ENCODE measurements at places on chromosomes 1 and 21.

DNA sequence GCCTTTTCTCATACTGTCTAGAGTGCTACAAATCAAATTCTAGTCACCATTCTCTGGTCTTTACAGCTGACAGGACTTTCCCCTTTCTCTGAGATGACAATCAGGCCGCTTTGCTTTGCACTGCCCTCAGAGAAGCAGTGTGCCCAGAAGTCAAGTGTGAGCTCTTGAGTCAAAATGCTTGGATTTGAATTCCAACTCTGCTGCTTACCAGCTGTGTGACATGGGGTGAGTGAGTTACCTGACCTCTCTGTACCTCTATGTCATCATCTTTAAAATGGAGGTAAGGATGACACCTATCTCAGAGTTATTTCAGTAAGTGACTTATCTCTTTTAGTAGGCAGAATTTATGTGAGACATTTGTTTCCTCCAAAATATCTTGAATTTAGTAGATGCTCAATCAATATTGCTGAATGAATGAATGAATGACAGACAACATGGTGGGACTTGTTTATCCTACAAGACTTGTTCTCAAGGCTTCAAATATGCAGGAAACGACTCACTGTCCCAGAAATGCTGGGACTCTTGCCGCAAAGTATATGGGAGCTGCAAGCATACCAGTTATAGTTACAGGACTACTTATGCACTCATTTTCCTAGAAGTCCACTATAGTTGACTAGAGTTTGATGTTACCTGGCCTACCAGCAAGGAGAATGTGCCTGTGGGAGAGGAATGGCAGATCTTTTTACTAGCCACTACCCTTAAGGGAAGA lies 38.1 kb upstream of the A3GALT2 start:
- DNase-seq, result no peak

- no peak for DNase-seq
Measured at GRCh38 chr1:243495442-243496186, 239.8 kb downstream of the SDCCAG8 start.

DNA sequence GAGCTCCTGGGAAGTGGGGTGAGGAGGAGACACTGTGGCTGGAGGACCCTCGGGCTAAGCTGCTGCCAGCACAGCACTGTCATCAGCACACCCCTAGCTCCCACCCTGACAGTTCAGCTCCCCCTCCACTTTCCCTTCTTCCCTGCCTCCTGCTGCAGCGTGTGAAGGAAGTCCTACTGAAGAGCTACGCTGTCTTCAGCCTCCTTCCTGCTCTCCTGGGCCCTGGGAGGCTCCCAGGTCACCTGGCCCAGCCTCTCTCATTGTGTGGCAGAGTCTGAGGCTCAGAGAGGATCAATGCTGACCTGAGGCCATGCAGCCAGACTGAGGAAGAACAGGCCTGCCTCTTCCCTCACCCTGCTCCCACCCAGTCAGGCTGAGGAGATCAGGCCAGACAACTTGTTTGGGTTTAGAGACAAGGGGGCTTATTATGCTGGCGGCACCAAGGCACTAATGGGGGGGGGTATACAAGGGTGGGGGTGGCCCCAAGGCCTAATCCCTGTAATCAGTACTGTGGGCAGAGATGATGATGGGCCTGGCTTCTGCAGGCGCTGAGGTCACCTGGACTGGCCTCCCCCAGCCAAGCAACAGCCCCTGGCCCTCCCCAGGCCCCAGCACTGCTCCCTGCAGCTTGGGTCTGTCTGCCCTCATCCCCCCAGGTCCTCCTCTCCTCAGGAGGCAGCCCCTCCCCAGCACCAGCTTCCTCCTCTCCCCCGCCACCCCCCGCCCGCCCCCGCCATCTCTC lies 9.1 kb downstream of the NES start:
- DNase-seq, result no peak

GRCh38 chr1:184033711-184034167 lies 3.8 kb downstream of the COLGALT2 start:
- DNase-seq, result no peak

GRCh38 chr21:46442938-46443337 lies 15.8 kb upstream of the DIP2A start:
- DNase-seq, result no peak

DNA sequence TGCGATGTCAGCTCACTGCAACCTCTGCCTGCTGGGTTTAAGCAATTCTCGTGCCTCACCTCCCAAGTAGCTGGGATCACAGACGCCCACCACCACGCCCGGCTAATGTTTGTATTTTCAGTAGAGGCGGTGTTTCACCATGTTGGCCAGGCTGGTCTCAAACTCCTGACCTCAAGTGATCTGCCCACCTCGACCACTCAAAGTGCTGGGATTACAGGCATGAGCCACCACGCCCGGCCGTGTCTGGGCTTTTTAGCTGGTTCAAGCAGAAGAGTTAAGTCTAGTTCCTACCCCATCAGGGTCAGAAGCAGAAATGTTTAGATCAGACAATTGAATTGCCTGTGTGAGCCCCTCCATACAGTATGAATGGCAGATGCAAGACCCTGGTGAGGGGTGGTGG lies 27.7 kb upstream of the RIPK4 start:
- DNase-seq, result no peak

- DNase-seq, result peak; percentile 89
Measured at GRCh38 chr1:197799271-197799670, 24.0 kb upstream of the DENND1B start.

GRCh38 chr1:66395202-66396061 lies 138.5 kb upstream of the SGIP1 start:
- DNase-seq, result peak; percentile 54

DNA sequence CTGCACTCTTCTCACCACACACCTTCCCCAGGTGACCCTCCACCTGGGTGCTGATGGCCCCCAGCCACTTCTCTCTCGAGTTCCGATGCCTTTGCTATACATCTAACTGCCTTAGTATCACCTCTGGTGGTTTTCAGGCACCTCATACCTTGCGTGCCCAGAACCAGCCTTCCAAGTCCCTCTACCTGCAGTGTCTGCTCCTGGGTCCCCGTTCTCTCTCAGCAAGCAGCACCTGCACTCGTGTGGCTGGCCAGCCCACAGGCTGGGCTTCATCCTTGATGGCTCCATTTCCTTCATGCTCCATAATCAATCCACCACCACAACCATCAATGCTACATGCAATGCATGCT lies 49.2 kb upstream of the EDN2 start:
- no peak for DNase-seq

GRCh38 chr1:173353350-173353749 lies 123.8 kb upstream of the PRDX6 start:
- DNase-seq, result no peak

DNA sequence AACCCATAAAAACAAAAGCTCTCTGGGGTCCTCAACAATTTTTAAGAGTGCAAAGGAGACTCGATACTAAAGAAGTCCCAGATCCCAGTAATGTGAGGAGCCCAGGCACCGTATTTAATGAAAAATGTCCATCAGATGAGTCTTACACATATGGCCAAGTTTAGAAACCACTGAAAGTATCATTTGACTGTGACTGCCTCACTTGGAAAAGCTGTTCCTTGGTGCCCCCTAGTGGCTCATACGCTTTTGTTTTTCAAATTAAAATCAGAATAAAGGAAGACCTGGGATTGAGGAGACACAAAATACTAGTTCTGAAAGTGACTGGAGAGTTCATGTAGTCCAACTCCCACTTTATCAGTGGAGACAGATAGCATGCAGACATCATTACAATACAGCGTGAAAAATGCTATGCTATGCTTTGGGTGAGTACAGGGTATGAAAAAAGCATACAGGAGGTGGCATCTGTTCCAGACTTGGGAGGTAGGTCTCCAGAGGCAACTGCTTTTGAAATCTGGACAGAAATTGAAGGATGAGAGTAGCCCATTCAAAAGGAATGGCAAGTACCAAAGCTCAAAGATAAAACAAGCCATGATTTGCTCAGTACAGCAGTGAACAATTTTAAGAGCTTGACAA lies 33.8 kb downstream of the GDAP2 start:
- peak; percentile 83 for DNase-seq

- no peak for DNase-seq
Measured at GRCh38 chr1:53375440-53375839, 47.6 kb upstream of the LRP8 start.

DNA sequence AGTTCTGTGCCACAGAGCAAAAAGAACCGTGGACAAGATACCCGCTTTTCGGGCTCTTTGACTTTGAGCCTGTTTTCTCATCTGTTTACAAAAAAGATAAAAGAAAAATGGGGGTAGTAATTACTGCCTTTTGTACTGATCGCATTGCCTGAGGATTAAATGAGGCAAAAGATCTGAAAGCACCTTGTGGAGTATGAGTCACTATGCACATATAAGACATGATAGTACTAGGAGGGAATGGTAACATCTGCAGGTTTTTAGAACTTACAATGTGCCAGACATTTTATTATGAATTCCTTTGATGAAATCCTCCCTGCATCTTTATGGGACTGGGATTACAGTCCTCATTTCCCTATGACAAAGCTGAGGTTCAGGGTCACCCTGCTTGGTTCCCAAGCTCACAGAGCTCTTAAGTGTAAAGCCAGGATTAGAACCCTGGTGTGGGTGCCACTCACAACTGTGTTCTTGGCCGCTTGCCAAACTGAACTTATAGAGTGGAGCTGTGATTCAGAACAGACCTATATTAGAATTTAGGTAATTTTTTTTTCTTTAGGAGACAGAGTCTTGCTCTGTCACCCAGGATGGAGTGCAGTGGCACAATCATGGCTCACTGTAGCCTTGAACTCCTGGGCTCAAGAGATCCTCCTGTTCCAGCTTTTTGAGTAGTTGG lies 1.8 kb downstream of the DISC1 start:
- no peak for DNase-seq

DNA sequence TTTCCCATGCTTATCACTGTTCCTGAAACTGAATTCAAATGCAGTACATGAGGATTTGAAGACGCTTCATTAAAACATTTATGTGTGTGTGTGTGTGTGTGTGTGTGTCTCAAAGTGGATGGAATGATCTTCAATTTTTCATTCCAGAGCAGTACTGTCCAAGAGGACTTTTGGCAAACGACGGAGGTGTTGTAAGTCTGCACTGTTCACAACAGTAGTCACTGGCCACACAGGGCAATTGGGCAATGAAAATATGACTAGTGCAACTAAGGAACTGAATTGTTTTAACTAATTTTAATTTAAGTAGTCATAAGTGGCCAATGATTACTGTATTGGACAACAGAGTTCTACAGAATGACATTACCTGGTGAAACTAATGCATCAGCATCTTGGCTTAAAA lies 5.0 kb downstream of the TAF5L start:
- DNase-seq, result peak; percentile 9

- DNase-seq, result no peak
Measured at GRCh38 chr1:40905061-40905460, 42.9 kb upstream of the CITED4 start.

- DNase-seq, result no peak
Measured at GRCh38 chr1:32246888-32247273, at the start of gene FAM167B. Gene FAM167B (plus strand): TSS chr1:32247222. CDS start chr1:32247422, 200 bp downstream.

DNA sequence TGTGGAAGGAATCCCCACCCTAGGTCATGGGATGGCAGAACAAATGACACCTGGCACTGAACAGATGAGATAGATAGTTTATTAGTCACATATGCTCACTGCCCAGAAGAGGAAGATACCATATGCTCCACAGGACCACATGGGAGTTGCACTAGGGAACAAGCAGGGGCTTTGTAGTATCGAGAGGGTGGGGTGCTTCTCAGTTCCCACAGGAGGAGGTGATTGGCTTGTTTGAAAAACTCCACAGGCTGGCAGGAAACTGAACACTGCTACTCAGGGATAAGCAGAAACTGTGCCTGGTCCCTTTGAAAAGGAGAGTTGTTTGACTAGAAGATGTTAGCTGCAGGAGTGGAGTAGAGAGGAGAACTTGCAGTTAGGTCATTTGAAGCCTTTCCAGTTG lies 31.9 kb upstream of the RXRG start:
- DNase-seq, result no peak

DNA sequence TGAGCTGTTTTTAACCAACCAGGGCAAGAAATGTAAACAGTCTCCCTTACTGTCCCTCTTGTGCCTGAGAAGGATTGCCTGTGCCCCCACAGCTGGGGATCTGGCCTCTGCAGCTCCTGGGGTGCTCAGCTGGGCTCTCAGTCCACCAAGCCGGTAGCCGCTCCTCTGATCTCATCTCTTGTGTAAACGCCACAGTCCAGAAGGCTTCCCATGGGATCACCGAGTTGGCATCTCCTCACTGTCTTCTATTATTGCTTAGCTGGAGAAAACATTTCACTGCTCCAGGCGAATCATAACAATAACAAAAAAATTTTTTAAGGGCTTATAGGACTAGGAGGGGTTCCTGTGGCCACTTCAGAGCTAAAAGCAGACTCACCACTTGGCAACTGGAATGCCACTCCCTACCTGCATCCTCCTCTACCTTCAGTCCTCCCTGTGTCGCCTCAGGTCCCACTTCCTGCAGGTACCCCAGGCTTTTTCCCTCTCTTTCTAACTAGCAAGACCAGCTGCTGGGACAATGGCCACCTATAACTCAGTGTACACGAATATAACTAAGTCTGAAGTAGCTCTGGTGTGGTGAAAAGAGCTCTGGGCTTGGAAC lies 75.8 kb downstream of the ATP1A1 start:
- DNase-seq, result no peak

DNA sequence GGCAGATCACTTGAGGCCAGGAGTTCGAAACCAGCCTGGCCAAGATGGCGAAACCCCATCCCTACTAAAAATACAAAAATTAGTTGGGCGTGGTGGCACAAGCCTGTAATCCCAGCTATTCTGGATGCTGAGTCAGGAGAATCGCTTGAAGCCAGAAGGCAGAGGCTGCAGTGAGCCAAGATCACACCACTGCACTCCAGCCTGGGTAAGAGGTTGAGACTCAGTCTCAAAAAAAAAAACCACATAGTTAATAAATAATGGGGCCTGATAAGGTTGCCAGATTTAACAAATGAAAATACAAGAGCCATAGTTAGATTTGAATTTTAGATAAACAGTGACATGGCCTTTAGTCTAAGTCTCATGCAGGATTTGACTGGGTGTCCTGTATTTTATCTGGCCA lies 175.7 kb downstream of the ZZZ3 start:
- peak; percentile 86 for DNase-seq

DNA sequence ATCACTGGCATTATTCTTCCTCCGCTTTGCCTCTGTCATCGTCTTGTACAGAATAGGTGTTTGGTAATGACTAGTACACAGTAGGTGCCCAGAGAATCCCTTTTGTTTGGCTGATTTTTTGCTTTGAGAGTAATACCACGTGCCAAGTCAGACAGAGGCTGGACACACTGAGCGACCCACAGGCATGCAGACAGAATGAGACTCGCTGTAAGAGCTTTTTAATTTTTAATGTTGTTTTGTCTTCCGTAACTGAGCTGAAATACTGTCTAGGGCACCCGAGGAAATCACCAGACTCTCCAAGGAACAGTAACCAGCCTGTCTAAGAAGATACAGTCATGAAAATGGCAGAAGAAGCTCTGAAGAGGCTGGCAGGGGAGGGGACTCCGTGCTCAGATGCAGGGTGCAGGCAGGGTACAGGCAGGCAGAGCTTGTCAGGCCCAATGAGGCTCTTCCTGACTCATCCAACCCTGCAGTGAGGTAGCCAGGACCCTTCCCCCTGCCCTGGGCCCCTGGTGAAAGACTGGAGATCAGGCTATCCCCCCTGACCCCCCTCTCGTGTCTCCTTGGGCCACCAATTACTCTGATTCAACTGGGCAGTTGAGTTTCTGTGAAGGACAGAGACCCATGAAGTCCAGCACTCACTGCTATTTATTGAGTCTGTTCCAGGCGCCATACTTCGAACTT lies 60.1 kb upstream of the ECE1 start:
- DNase-seq, result peak; percentile 60

- DNase-seq, result no peak
Measured at GRCh38 chr1:94490556-94490955, 51.0 kb downstream of the F3 start.

- DNase-seq, result peak; percentile 11
Measured at GRCh38 chr1:86757272-86757984, 53.1 kb downstream of the SH3GLB1 start.

GRCh38 chr1:229999004-229999670 lies 67.9 kb upstream of the GALNT2 start:
- DNase-seq, result no peak

All from renal cortical epithelial cell (primary cell).